ENCODE measurements at places on chromosomes 6 and 20.

GRCh38 chr20:25346349-25346748 lies 44.3 kb downstream of the ABHD12 start:
- no peak for DNase-seq

GRCh38 chr6:1841136-1841535 lies 231.4 kb downstream of the FOXC1 start:
- DNase-seq = no peak

- DNase-seq = no peak
These were observed 2.8 kb upstream of the CDH22 start for GRCh38 chr20:46311039-46311650.

DNA sequence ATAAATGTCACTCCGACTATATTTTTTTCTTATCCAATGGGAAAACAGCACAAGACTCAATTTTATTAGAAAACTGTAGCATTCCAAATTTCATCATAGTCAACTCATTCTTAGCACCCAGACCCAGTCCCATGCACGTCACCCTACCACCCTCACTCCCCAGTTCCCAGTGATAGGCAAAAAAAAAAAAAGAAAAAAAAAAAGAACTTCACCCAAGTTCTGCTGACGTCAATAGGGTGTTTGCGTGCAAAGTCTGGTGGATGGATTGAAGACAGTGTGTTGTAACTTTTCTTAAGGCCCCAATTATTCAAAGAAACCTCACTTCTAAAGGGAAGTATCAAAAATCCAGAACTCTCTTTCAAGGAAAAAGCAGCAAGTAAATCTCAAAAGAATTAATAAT lies 213.9 kb upstream of the PRDM1 start:
- no peak for DNase-seq

- DNase-seq = peak; percentile 92
These were observed 391.8 kb downstream of the ARHGAP18 start for GRCh38 chr6:129317931-129318820.

- no peak for DNase-seq
These were observed 29.2 kb upstream of the DST start for GRCh38 chr6:56671651-56672461.

DNA sequence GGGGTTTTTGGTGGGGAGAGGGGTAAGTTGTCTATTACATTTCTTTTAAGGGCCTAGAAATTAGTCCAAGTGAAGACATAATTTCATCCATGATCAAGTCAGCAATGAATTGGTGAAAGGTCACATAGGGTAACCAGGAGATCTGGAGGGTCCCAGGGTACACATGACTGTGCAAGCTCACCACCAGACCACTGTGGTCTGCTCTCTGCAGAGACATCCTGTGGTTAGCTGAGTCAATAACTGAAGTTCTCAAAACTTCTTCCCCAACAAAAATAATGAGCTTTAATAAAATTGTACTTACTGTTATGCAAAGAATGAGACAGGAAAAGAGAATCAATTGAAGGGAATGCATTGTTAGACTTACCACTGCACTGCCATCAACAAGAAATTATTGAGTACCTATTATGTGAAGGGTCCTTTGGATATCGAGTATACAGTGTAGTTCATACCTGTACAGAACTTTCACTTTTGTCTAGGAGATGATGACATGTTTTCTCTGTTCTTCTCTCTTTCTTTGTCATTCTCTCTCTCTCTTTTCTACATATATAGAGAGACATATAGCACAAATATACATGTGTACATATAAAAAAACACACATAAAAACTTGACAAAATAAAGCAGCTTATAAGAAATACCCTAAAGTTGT lies 209.8 kb downstream of the GJA1 start:
- DNase-seq = no peak

DNA sequence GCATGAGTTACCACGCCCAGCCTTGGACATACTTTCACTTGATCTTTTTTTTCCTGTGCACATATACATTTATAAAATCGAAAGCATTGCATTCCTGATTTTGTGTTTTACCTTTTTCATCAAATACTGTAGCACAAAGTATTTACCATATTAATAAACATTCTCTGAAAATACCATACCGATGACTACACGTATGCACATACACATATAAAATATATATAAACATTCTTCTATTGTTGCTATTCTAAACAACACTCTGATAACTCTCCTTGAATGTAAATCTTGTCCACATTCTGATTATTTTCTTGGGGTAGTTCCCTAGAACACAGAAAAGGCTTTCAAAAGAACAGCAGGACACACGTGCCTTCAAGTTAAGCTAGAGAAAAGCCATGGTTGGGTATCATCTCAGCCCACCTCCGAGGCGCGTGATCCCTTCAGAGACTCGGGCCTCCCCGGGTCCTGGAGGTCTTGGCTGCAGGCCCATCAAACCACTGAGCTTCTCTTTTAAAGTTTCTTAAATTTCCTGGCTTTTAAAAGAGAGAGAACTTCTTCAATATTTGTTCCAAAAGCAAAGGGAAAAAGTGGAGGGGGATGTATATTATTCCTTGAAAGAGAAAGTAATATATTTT lies 198.1 kb downstream of the MYLK4 start:
- DNase-seq = no peak

DNA sequence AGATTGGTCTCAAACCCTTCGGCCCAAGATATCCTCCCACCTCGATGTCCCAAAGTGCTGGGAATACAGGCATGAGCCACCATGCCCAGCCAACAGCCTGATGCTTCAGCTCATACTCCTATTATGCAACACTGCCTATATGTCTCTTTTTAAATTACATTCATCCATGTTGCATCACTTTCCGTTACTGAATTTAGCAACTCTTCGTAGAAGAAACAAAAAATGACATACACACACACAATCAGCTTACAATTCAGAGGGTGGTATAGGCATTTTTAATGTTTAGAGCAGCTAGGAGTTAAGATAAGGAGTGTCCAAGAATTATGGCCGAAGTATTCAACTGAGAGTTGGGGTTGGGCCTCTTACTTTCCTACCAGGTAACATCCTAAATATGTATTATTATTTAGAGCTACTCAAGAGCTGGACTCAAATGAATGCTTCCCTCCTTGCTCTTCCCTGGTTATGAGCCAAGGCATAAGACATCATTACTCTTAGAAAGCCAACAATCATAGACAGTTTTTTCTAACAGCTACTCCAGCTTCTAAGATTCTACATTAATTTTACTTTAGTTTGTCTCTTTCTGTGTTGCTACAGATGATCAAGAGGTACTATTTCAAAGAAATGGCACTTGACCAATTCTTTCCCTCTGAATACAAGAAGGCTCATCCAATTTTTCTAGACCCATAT lies 62.0 kb upstream of the BMP5 start:
- no peak for DNase-seq

DNA sequence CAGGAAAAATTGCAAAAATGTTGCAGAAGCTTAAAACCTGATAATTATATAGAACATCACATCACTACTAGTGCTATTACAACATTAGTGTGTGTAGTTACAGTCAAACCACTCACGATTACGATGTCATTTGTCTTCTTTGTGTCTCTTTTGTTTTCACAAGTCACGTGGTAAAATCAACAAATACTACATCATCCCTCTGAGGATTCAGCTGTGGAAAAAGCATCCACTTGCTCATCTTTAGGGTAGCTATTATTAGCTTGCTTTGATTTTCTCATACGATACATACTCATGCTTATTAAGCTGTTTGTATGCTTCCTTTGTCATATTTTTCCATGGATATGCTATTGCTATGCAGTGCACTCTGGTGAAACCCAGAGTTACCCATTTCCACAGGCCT lies 22.2 kb upstream of the ATXN1 start:
- DNase-seq = no peak

GRCh38 chr6:109304284-109305015 lies 77.8 kb downstream of the CD164 start:
- DNase-seq = no peak

DNA sequence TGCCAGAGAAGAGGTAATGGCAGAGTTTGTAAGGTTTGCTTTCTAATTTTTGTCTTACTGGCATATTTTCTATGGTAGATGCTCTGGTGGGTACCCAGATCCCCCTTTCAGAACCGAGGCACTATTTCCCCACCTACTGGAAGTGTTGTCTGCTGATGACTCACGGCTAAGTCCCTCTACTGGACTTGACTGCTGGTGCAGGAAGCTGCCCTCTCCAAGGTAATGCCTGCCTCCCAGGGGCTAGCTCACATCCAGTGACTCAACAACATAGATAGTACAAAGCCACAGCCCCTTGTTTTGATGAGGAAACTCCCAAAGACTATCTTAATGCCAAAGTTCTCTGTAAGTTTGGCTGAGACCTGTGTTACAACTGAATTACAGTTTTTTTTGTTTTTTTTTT lies 285.4 kb upstream of the FLRT3 start:
- DNase-seq = no peak

DNA sequence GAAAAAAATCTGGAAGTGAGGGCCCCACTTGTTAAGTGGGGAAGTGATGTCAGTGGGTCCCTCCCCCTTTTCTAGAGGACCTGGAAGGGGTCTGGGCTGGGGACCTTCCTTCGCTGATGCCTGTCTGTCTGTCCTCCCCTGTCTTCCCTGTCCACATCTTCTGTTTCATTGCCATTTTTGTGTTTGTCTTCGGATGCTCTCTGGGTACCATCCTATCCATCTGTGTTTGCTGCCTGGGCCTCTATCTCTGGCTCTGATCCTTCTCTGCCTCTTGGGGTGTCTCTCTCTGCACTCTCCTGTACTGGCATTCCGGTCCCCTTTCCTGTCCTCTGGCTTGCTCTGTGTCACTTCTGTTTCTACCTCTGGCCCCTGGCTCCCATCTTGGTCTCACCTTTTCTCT lies 2.3 kb downstream of the TMEM151B start:
- no peak for DNase-seq

- peak; percentile 48 for DNase-seq
These were observed 13.8 kb upstream of the TLDC2 start for GRCh38 chr20:36861875-36862801.

DNA sequence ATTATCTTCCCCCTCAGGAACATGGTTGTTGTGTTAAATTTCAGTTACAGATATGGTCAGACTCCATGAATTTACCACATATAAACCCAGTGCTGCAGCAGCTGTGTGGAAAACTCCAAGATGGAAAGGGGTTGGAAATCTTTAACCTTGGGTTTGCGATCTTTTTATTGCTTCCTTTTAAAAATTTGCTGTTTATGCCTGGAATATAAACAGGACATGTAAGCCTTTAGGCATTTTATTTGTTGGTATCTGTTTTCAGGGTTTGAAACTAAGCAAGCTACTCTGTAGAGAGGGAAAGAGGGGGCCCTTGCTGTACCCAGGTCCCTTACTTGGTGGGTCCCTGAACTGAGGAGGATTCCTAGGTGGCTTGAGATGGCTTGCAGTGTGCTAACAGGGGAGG lies 778 bp downstream of the PKIG start:
- no peak for DNase-seq

DNA sequence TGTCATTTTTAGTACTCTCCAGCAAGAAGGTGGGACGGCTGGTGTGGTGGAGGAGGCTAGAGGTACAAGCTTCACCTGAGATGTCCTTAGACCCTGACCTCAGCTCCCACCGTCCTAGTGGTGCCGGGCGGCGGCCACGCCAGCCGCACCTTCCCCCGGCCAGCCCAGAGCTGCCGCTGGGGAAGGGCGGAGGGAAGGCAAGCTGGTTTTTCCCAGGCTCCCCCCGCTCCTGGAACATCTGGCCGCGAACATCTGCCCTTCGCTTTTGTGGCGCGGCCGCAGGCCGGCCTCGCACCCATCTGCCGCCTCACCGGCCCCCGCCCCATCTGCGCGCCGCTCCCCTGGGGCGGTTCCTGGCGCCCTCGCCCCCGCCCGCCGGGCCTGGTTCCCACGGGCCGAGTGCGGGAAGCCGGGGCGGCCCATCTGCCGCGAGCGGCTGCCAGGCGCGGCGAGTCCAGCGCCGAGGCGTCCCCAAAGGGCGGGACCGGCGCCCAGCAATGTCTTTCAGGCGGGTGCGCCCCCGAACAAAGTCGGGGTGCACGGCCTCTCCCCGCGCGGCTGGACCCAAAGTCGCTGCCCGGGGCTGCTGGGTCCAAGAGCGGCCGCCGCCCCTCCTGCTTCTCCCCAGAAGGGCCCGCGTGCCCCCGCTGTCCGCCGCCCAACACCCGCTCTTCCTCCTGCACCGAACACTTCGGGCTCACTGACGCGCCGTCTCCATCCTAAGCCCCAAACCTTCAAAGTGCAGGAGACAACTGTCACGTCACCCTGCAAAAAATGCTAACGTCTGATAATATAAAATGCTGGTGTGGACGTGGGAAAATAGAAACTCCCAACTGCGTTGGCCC lies 17.3 kb upstream of the ID1 start:
- no peak for DNase-seq

GRCh38 chr20:57265997-57266290 lies 497 bp downstream of the BMP7 start:
- DNase-seq = no peak

Data from AG09319 (cell line).